ENCODE measurements at places on chromosomes 5 and 9.

DNA sequence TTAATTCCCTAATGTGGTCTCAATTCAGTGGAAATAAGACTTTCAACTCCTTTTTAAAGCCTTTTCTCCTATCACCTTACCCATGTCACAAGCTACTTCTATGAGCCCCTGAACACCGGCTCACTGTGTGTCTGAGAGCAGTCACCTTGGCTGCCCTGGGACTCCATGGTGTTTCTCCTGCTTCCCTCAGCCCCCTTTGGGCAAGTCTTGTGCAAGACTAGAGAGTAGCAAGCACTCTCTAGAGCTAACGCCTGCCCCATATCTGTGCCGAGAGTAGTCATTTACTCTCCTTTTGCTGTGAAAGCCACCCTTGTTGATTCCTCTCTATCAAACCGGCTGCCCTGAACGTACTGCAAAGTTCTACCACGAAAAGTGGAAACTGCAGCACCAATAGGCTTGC lies 77.9 kb upstream of the DAB2 start:
- no peak for DNase-seq

DNA sequence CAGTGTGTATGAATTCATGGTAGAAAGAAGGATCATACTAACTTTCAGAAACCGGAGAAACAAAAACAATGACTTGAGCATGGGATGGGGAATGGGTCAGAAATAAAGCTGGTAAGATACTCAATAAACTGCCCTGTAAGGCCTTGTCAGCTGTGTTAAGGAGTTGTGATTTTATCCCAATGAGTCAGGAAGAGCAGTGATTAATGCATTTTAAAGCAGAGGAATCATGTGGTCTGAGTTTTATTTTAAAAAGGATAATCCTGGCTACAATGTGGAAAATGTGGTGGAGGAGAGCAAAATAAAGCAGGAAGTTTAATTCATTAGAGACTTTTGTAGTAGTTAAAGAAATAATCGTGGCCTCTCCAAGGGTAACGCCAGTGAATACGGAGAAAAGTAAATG lies 28.7 kb downstream of the DHX29 start:
- DNase-seq, result no peak

DNA sequence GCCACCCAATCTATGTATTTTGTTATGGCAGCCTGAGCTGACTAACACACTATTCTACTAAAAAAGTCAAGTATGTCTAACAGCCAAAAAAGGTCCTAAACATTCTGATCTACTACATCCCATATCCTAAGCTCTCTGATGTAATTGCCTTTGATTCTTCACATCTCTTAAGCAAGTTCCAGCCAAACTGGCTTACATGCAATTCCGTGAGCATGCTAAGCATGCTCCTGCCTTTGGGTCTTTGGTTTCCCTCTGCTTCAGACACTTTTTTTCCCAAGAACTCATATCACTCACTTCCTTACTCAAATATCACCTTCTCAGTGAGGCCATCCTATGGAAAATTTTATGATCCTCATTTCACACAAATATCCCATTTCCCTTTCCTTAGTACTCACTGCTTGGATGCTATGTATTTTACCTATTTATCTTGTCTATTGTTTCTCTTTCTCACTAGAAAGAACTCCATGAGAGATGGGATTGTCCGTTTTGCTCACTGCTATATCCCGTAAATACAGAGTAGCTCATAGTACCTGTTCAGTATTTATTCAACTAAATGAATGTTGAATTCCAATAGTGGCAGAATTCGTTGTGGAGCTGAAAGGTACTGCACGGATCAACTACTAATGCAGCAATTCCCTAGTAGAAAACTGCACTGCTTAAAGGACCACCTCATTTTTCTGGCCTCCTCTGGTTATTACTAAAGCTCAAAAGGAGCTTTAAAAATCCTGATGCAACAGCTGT lies 2.3 kb upstream of the SLC12A2 start:
- DNase-seq, result no peak

DNA sequence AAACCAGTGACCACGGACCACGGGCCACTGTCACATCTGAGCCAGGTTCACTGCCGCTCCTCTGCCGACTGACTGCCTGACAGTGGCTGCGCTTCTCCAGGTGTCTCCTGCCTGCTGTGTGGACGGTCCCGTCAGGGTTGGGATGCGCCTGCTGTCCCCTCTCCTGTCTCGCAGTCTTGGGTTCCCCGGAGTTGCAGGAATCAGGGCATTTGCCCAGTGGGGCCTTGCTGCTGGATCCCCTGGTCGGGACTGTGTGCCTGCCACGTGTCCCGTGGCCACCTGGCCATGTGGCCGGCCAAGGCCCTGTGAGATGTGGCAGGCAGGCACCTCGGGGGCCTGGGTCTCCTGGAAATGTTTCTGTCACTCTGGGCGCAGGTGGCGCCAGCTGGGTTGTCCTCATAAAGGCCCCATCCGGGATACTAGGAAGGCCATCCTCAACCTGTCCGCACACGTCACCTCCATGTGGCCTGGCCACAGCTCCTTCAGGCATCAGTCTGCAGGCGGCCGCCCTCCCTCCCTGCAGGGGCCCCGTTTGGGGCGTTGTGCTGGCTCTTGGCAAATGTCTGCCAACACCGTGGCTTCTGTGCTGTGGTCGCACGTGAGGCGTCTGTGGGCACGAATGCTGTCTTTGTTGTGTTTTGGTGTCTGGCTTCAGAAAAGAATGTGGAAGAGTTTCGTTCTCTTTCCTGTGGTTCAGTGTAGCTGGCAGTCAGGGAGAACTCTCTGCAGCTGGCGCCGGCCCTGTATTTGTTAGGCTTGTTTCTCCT lies 6.4 kb upstream of the TOR4A start:
- DNase-seq, result no peak

GRCh38 chr9:89304834-89305188 lies 6.2 kb upstream of the CKS2 start:
- DNase-seq, result no peak

DNA sequence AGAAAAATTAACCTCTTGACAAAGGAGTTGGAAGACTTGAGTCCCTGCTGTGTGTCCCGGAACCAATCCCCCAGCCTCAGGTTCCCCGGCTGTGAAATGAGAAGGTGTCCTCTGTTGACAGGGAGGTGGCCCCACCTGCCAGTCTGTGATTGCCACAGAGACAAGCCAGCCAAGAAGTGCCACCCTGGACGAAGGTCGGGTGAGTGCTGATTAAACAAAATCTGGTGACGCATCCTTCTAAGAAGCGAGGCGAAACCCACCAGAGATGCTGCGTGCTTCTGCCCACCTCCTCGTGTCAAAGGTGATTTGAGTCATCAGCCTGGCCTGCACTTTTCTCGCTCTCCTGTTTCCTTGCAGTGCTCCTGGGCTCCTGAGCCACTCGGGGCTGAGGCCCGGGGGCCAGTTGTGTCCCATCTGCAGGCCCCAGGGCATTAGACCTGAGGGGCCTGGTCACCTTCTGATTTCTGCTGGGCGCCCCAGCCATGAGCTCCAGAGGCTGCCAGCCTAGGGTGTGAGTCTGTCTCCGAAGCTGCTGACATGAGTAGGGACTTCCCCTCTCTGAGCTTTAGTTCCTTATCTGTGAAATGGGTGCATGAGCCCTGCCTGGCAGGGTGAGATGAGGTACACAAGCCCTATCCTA lies 28.7 kb downstream of the NEK6 start:
- no peak for DNase-seq
